ENCODE measurements at places on chromosomes 5 and 9.

DNA sequence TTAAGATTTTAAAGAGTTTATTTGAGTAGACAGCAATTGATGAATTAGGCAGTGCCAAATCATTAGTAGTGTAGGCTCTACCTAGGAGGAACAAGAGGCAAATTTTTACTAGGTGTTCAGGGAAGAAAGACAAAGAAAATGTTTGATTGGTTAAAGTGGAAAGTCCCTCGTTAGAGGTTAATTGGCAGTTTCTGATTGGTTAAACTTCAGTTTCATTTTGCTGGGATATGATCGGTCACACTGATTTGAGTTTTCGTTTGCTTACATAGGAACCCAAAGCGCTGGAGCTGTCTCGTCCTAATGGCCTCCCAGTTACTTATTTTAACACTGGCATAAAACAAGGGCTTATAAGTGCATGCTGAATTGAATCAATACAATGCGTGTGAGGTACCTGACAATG is 15.1 kb downstream of the DMAC1 start:
- DNase-seq, result no peak

DNA sequence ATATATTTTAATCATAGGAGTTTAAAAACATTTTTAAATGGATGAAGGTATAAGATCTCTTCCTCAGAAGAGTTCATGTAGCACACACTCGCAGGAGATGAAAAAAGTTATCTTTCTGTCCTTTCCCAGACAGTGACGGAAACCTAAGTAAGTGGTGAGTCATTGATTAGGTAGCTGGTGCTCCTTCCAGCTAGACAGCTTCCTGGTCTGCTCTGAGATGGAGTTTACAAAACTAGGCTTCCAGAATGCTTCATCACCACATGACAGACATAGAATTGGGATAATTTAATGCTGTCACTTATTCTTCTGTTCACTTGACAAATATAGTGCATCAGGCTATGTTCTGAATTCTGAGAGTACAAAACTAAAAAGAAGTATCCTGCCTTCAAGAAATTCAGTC is 2393.0 kb upstream of the C9orf72 start:
- DNase-seq, result no peak

DNA sequence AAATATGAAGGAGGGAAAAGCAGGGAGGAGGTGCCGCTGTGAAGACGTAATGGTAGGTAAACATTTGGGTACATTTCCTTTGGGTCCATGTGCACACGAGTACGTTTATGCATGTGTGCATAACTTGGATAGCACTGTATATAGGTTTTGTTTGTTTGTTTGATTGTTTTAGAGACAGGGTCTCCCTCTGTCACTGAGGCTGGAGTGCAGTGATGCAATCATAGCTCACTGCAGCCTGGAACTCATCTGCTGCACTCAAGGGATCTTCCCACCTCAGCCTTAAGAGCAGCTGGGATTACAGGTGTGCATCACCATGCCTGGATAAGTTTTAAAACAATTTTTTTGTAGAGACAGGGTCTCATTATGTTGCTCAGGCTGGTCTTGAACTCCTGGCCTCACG is 94.0 kb downstream of the THBS4 start:
- no peak for DNase-seq

- DNase-seq, result no peak
These were observed 85.1 kb upstream of the CKMT2 start for GRCh38 chr5:81147886-81148571.

- DNase-seq, result no peak
These were observed 118.5 kb upstream of the FSTL4 start for GRCh38 chr5:133730866-133731265.

GRCh38 chr9:92064711-92065110 is 50.5 kb downstream of the SPTLC1 start:
- DNase-seq, result no peak

All from cortex of kidney (tissue), 1 donor.